ENCODE measurements at places on chromosomes 11 and 22.
A peak's percentile ranks its signal among the peaks of the same experiment; 100 is the strongest.

GRCh38 chr22:40620464-40621046 lies 16.0 kb downstream of the MRTFA start:
- DNase-seq = no peak

DNA sequence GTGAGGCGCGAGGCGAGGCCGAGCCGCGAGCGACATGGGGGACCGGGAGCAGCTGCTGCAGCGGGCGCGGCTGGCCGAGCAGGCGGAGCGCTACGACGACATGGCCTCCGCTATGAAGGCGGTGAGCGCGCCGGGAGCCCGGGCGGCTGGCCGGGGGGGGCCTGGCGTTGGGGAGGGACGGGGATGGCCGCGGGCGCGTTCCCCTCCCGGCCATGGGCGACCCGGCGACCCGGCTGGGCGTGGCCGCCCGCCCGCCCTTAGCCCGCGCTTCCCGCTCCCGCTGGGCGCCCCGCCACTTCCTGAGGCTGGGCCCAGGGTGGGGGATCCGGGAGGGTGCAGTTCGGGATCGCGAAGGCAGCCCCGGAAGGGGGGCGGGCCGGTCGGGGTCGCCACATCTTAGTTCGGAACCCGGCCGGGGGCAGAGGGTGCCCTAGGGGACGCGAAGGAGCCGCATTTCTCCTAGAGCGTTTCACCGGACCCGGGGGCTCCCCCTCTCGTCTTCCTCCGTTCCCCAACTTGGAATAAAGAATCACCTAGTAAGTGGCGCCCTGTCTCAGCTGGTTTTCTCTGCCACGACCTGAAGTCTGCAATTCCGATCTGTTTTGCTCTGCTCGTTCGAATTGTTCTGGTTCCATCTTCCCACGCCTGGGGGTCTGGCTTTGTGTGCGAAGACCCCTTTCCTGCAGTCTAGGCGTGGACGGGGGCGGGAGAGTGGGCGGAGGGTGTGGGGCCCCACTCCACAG lies 536 bp downstream of the YWHAH start:
- no peak for DNase-seq

DNA sequence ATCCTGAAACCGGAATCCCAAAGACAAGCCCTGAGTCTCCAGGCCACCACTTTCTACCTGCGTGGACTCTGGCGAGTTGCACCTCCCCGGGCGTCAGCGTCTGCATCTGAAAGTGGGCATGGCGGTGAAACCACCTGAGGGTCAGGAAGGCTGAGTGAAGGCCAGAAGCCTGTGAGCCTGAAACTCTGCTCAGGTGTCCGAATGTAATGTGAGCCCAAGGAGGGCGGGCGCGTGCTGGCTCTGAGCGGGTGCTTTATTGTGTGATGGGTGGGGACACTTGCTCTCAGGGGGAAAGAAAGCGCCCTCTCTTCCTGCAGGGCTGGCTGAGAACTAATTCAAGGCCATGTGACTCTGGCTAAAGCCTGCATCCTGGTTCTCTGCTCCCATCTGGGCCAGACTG lies 135.6 kb downstream of the ST3GAL4 start:
- DNase-seq = no peak

DNA sequence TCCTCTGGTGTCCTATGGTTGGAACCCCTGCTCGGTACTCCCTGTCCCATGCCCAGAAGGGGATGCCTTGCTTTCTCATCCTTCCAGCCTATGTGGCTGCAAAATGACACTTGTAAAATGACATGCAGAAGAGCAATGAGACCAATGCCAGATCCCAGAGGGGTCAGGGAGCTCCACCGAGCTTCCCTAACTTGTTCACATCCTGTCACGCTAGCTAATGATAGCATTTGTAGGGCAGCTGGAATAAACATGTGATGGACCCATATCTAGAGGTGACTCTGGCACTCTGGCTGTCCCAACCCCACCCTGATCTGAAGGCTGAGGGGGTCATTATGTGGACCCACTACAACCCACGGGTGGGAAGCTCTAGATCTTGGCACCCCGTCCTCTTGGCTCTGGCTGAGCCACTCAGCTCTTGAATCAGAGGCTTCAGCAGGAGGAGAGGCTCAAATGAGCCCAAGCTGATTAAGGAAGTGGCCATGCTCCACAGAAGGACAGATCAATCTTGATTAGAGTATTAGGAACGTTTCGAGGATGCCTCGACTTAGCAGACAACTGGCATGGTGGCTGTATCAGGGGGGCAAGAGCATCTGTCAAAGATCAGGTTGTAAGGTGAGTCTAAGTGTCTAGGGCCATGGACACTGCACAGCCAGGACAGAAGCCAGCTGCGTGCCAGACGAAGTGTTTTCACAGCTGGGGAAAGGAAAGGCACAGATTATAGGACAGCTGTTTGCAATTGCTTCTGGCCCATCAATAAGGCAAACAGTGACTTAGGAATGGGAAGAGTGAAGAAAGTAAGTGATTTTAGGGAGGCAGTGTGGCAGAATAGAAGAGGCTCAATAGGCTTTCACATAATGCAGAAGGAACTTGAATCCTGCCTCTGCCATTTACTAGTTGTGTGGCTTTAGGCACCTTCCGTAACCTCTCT lies 182.8 kb downstream of the KIRREL3 start:
- no peak for DNase-seq

GRCh38 chr22:28072066-28072465 lies 153.0 kb upstream of the PITPNB start:
- DNase-seq = no peak

GRCh38 chr22:29136782-29137700 lies 64.2 kb downstream of the KREMEN1 start:
- no peak for DNase-seq

- DNase-seq = peak; percentile 28
Measured at GRCh38 chr11:134529212-134530096, 117.4 kb upstream of the B3GAT1 start.

- DNase-seq = no peak
Measured at GRCh38 chr11:33334627-33335026, 77.4 kb downstream of the HIPK3 start.

DNA sequence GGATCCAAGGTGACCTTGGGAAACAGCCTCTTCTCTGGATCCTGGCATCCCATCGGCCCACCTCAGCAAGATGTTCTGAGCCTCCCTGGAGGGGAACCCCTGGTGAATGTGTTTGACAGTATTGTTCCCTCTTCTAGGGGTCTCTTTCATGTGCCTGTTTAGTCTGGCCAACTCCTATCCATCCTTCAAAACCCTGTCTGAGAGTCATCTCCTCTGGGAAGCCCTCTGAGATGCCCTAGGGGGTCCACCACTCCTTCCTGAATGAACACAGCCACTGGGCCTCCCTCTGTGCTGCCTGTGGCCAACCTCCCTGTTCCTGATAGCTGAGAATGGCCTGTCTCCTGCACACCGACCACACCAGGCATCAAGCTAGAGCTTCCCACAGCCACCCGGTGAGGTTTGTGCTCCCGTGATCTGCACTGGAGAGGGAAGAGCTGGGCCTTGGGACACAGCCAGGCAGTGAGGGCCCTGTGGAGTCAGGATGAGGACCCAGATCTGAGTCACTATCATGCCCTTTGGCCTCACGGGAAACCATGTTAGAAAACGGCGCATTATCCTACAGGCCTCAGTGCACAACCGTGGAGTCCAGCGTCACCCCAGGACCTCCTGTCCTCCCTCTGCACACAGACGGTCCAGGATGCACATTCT lies 8.8 kb downstream of the WNT7B start:
- DNase-seq = no peak

- DNase-seq = no peak
Measured at GRCh38 chr11:17240780-17241179, 33.0 kb upstream of the PIK3C2A start.

GRCh38 chr11:68764746-68765145 lies 13.4 kb upstream of the TESMIN start:
- DNase-seq = no peak

GRCh38 chr11:86067851-86068137 lies 1.1 kb downstream of the PICALM start:
- DNase-seq = no peak

DNA sequence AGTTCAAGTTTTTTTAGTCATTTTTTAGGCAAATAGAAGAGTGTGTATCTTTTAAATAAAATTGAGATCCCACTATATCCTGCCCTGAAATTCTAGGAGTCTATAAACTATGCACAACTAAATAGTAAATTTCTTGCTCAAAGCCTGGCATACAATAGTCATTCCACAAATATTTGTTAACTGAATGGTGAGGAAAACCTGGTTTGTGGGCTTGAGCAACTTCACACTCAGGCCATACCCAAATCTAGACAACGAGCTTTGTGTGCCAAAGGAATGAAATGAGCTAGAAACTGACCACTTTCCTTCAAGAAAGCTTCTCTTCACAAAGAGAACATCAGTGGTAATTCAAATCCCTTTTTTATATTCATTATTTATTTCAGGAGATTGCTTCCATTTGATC lies 39.6 kb upstream of the AMOTL1 start:
- DNase-seq = no peak

DNA sequence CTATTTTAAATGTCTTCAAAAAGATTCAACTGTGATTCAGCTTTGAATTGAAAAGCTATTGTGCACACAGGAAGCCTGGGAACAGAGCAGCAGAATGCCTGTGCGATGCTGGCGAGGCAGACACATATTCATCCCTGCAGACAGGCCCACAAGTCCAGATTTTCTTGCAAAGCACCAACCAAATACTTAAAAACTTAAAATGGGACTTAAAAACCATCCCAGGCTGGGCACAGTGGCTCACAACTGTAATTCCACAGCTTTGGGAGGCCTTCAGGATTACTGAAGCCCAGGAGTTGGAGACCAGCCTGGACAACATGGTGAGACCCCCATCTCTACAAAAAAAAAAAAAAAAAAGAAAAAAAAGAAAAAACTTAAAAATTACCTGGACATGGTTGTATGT lies 122.6 kb upstream of the SERPIND1 start:
- DNase-seq = no peak

GRCh38 chr22:35099883-35100282 lies 33.9 kb downstream of the ISX start:
- no peak for DNase-seq

GRCh38 chr11:122007601-122008071 lies 108.4 kb downstream of the BLID start:
- no peak for DNase-seq

DNA sequence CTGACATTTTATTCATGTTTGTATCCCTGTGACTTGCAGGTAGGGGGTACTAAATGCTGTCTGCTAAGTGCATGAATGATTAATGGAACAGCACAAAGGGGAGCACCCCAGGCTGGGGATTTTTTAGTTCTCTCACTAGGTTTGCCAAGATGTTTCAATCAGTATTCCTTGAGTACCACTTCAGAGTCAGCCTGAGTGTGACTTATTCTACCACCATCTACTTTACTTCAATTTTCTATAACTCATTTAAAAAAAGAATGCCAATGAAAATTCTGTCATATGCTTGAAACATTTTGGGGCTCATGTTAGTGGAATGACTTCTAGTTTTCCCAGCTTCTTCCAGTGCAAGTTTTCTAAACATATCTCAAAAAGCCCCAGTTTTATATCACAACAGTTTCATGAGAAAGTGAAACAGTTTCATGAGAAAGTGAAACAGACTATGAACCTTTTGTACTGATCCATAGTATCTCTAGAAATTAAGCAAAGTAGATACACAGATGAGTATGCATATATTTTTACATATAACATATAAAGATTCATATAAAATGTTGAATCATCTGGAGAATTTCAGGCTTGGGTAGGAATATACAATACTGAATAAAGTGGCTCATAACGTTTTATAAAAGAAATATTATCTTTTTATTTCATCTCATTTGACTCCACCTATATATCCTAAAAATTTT lies 252.4 kb downstream of the GRM5 start:
- DNase-seq = no peak

- DNase-seq = peak; percentile 18
Measured at GRCh38 chr22:50221410-50222300, 20.8 kb downstream of the SELENOO start.

DNA sequence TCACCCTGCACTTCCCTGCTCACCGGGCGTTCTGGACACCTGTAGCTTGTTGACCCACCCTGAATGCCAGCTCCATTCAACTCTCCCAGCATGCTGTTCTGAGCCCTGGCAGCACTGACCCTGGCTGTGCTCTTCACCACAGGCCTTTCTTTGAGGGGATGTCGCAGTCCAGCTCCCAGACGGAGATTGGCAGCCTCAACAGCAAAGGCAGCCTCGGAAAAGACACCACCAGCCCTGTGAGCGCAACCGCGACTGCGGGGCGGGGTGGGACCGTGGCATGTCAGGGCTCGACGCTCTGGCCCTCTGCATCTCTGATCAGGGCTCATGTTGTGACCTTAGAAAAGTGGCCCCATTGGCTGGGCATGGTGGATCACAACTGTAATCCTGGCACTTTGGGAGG lies 47.4 kb upstream of the RAB1B start:
- DNase-seq = peak; percentile 40

GRCh38 chr11:35373284-35373933 lies 45.9 kb downstream of the SLC1A2 start:
- DNase-seq = no peak

DNA sequence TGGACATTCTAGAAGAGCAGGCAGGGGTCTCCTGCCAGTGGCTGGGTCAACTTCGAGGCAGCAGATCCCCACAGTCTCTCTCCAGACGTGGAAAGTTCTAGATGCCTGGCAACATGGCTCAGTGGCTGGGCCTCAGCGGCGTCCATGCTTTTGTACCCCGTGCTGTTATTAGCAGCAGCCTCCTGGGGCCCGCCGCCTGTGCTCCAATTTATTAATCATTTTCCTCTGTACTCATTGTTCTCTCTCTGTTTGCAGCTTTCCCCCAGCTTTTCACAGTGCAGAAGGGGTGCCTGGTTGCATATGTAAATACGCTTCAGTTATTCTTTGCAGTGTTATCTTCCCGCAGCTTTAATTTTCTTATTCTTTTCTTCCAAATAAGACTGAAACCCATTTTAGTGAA lies 515.1 kb downstream of the TBC1D22A start:
- no peak for DNase-seq

- DNase-seq = no peak
Measured at GRCh38 chr11:94217705-94218104, 86.7 kb upstream of the IZUMO1R start.

DNA sequence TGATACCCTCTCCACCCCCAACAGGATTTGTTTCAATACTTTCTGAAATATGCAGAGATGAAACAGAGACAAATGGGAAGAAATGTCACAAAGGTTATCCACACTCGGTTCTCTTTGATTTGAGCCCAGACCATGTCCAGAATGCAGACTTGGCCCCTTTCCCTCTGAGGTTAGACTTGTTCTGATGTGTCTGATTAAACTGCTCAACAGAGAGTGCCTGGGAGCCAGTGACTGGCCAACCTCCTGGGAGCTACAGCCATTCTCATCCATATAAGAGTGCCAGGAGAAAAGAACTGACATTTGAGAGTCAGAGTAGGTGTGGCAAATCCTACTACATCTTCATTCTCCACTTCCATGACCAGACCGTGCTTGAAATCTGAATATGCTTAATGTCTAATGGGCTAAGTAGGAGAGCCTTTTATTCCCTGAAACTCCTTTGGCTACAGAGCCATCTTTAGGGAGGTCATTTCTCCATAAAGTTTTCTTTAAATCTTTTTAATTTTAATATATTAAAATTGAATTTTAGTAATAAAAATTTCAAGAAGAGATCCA lies 201.4 kb downstream of the BLID start:
- no peak for DNase-seq
